ENCODE measurements at places on chromosomes 7 and 10.

- DNase-seq: no peak
Measured at GRCh38 chr10:12414278-12414989, 65.1 kb downstream of the CAMK1D start.

- DNase-seq: no peak
Measured at GRCh38 chr10:120495226-120496009, 38.4 kb downstream of the PLPP4 start.

GRCh38 chr10:67884313-67884841, at the start of gene SIRT1:
Gene SIRT1, plus strand, starts transcription at chr10:67884656. Its CDS starts 66 bp downstream, at chr10:67884722.
- DNase-seq: peak; percentile 93

GRCh38 chr10:131224106-131224505, 87.4 kb downstream of the TCERG1L start:
- no peak for DNase-seq

GRCh38 chr7:44320141-44320540, 5.3 kb downstream of the CAMK2B start:
- peak; percentile 39 for DNase-seq

GRCh38 chr7:75639886-75640190, 98.9 kb downstream of the HIP1 start:
- no peak for DNase-seq

DNA sequence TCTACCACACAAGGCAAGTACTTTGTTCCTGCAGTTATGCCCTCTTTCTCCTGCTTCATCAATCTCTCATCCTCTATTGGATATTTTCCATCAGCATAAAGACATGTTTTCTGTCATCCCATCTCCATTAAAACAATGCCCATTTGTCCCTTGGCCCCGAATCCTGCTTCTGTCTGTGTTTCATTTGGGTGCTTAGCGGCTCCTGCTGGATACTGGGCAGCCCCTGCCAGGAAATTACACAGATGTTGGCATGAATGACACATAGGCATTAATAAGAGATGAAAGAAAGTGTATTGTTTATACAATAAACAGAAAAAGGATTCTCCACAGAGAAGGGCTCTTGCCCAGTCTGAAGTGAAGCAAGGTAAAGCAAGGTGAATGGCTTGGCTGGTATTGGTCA, 765.3 kb downstream of the REEP3 start:
- DNase-seq: no peak

- peak; percentile 19 for DNase-seq
Measured at GRCh38 chr10:34524369-34525091, 290.6 kb downstream of the PARD3 start.

- DNase-seq: no peak
Measured at GRCh38 chr10:85649461-85649860, 717.1 kb downstream of the GRID1 start.

- DNase-seq: no peak
Measured at GRCh38 chr7:50939021-50939420, 156.3 kb upstream of the GRB10 start.

GRCh38 chr10:19168584-19168983, 120.0 kb downstream of the MALRD1 start:
- no peak for DNase-seq

GRCh38 chr7:101099969-101100781, 14.9 kb downstream of the TRIM56 start:
- peak; percentile 99 for DNase-seq

DNA sequence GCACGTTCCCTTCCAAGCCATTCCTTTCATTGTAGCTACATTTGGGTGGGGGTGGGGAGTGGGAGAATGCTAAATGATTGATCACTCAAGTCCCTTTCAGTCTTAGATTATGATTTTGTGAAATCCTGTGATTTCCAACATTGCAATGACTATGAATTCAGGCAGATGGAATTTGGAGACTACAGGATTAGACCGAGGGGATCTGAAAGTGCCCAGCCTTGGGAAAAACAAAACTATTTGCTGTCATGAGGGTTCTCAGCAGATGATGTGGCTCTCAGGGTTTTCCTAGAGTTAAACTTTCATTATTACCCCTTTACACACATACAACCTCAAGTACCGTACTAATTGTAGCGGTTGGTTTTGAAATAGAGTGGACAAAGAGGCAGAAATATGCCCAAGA, 4.7 kb downstream of the MACROH2A2 start:
- DNase-seq: no peak

DNA sequence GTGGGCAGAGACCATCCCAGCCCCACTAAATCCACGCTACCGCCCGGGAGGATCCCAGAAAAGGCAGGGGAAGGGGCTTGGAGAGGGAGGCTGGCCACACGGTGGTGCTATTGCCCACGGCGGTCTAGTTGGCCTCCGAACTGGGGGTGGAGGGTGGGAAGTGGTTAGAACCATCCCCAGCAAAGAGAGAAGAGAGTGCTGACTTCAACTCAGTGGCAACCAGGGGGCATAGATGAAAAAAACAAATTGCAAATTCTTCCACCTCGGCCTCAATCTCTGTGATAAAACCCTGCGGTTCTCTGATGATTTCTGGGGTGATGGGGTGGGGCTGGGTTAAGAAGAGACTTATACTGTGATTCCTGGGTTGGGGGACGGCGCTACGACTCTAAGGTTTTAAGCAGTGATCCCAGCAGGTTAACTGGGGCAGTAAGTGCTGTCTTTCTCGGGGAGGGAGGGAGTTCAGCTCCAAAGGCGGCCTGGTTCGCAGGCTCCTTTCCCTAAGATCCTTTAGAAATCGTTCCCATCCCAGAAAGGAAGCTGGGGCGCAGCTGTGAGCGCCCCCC, 154.5 kb upstream of the LYZL2 start:
- peak; percentile 93 for DNase-seq

Data from ELR (cell line).